ENCODE measurements at places on chromosomes 2 and 18. TPM values are rescaled to one million over a fixed set of nuclear protein-coding genes. Genes with fewer than 3 reads are reported as not detected.

Gene ALPP
- not detected for total RNA-seq

Gene B4GALT6
- 8.0 TPM for total RNA-seq

- no peak for DNase-seq
These were observed 24.0 kb upstream of the SLC39A10 start for GRCh38 chr2:195632856-195633572.

Gene GALNT5
- total RNA-seq: 46.1 TPM
